SK-N-SH (cell line): ENCODE measurements at places on chromosomes 5 and 9. TPM values are rescaled to one million over a fixed set of nuclear protein-coding genes. Genes with fewer than 3 reads are reported as not detected.
A peak's percentile ranks its signal among the peaks of the same experiment; 100 is the strongest.

- DNase-seq: no peak
Observed at GRCh38 chr5:3265936-3266335, 329.7 kb upstream of the IRX1 start.

- DNase-seq: no peak
Observed at GRCh38 chr5:108765647-108766046, 17.9 kb downstream of the FER start.

- peak; percentile 2 for DNase-seq
Observed at GRCh38 chr5:53262348-53262970, 152.9 kb upstream of the MOCS2 start.

DNA sequence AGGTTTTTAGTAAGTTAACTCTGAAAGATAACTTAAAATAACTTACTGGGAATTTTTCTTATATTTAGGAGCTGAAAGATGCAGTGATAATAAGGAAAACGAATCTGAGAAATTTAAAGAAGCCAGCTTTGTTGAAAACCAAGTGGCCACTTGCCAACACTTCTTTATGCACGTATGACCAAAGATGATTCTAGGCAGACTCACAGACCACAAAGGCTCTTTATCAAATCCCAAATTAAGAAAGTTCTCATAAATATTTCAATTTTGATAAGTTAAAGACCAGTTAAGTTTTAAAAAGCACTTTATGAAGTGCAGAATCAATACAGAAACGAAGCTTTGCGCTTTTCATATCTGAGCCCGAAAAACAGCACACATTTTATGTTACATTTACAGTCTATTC lies 1.5 kb downstream of the AFF4 start:
- DNase-seq: no peak

DNA sequence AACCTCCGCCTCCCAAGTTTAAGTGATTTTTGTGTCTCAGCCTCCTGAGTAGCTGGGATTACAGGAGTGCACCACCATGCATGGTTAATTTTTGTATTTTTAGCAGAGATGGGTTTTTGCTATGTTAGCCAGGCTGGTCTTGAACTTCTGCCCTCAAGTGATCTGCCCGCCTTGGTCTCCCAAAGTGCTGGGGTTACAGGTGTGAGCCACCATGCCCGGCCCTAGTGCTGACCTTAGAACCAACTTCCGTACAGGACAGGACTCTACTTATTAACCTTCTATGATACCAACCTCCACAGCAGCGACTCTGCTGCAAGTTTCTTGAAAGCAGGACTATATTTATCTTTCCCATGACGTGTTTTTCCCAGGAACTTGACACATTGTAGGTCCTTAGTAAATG lies 176.9 kb downstream of the RGS3 start:
- DNase-seq: no peak

DNA sequence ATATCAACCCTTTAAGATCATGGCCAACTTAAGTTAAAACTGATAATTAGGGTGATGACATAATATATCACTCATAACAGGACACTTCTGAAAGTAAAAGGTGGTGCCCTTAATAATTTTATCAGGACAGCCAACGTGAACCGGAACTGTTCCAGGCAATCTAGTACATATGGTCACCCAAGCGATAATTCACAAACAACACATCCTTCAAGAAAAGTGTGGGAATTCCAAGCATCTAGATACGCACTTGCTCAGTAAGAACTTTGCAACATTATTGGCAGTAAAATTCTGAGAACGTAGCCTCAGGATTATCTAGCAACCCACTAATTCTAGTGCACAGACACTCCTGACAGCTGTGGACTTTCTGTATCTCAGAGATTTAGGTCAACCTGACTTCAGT lies 85.7 kb downstream of the ALDH7A1 start:
- no peak for DNase-seq

- DNase-seq: no peak
Observed at GRCh38 chr5:153883854-153884611, 154.7 kb downstream of the FAM114A2 start.

DNA sequence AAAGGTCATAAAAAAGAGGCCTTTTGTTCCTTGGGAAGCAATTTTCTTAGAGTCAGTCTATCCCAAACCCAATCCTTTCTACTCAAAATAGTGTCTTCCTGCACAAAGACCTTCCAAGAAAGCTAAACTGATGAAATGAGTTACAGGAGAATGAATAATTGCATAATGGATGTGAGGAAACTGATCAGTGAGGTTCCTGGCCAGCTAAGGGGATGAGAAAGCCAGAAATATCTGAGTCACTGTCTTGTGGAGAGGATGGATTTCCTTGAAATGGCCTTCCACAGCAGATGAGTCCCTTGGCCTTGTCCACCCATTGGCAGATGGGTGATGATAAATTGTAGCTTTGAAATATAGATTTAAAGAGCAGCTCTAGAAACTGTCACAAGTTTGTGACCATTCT lies 756.1 kb downstream of the DNAH5 start:
- no peak for DNase-seq

GRCh38 chr5:72380492-72381274 lies 60.5 kb downstream of the PTCD2 start:
- no peak for DNase-seq

GRCh38 chr9:114278881-114279570 lies 43.9 kb upstream of the ORM1 start:
- no peak for DNase-seq

- DNase-seq: no peak
Observed at GRCh38 chr9:8020186-8020585, 220.6 kb upstream of the DMAC1 start.

GRCh38 chr9:99820685-99821395 lies 845 bp upstream of the NR4A3 start:
- DNase-seq: no peak

The MSMP gene
- 1.2 TPM in 2 replicates for polyA plus RNA-seq

The GPX3 gene
- 3.2 and 3.8 TPM in 2 replicates for polyA plus RNA-seq

The FGF10 gene
- not detected in 2 replicates for polyA plus RNA-seq

The C9orf153 gene
- polyA plus RNA-seq: 0.03 TPM in 1 of 2 replicates, not detected in the other

The INSYN2B gene
- 9.2 and 13.4 TPM in 2 replicates for polyA plus RNA-seq

The SWI5 gene
- polyA plus RNA-seq: 84.1 and 89.7 TPM in 2 replicates

The IL17B gene
- polyA plus RNA-seq: 0.16 TPM in 1 of 2 replicates, not detected in the other

The IL4 gene
- not detected in 2 replicates for polyA plus RNA-seq

The TPRN gene
- polyA plus RNA-seq: 4.4 and 5.2 TPM in 2 replicates

The STPG3 gene
- not detected in 2 replicates for polyA plus RNA-seq
